Cardiac septum (tissue), 1 donor: ENCODE measurements at places on chromosomes 3 and 15.

GRCh38 chr3:116483135-116483534 is 37.8 kb upstream of the LSAMP start:
- DNase-seq: no peak

GRCh38 chr3:113630956-113631542 is 65.4 kb downstream of the USF3 start:
- DNase-seq: no peak

- no peak for DNase-seq
Observed at GRCh38 chr3:143280984-143281383, 161.4 kb downstream of the CHST2 start.

- DNase-seq: no peak
Observed at GRCh38 chr15:57216288-57216687, 160.0 kb upstream of the CGNL1 start.

DNA sequence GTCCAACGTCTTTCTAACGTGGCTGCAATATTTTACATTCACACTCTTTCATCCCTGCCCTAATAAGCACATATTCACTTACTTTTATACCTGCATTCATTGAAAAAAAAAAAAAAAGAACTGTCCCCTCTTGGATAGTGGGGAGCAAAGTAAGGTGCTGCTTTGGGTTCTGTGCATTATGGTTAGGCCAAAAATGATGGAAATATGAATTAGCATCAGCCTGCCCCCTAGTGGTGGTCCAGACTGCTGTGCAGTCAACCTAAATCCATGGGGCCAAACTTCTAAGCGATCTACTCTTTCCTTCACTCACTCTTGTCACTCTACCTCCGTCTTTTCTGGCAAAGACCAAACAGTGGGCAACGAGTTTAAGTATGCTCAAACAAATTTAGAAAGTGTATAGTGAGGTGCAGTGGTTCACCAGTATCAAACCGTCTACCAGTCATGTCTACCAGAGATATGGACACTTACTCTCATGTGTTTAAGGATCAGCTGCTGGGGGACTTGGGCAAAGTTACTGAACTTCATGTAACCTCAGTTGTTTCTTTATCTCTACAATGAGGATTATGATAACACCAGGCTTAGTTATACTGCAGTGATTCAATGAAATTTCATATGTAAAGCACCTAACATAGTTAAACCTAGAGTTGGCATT is 61.5 kb upstream of the GRM7 start:
- DNase-seq: no peak

DNA sequence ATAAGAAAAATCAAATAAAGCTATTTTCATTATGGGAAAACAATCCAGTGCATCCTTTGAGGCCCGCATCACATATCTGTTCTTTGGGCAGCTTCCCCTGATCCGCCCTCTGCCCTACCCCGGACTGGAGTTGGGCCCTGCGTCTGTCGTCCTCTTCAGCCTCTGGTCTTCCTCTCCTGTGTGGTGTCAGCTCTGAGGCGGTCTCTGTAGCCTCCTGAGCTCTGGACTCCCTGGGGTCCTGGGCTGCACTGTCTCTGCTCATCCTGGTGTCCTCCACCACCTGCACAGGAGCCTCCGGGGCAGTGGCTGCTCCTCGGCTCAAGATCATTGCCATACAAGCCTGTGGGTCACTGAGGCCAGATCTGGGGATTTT is 7.4 kb upstream of the SNX22 start:
- no peak for DNase-seq

DNA sequence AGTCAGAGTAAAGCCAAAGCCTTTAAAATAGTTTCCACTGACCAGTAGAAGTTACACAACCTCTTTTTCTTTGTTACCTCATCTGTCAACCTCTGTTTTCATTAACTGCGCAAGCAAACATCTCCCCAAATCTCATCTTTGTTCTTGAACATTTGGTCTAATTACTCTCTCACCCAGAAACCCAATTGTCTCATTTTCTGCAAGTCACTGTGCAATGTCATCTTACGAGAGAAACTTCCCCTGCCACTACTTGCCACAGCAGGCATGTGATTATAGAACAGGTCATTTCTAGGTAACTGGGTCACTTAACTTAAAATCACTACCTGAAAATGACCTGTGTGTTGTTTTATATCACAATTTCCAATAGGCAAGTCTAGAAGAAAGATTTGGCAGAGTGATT is 159.4 kb downstream of the SI start:
- DNase-seq: no peak

GRCh38 chr15:91965501-91966193 is 112.1 kb downstream of the SLCO3A1 start:
- no peak for DNase-seq

DNA sequence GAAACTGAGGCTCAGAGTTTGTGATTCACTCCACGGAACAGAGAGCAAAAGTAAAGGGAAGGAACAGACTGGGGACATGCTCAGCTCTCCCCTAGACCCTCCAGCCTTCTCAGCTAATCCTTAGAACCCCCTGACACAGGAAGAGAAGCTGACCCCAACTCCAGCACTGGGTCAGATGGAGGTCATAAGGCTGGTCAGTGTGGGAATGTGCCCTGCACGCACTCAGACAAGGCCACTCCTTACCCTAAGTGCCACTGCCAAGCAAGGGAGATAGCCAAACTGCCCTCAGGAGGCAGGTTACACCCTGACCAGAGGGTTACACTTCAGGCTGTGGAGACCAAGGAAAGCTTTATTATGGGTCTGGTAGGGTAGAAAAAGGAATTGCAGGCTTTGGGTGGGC is 1.2 kb downstream of the RPL29 start:
- no peak for DNase-seq

DNA sequence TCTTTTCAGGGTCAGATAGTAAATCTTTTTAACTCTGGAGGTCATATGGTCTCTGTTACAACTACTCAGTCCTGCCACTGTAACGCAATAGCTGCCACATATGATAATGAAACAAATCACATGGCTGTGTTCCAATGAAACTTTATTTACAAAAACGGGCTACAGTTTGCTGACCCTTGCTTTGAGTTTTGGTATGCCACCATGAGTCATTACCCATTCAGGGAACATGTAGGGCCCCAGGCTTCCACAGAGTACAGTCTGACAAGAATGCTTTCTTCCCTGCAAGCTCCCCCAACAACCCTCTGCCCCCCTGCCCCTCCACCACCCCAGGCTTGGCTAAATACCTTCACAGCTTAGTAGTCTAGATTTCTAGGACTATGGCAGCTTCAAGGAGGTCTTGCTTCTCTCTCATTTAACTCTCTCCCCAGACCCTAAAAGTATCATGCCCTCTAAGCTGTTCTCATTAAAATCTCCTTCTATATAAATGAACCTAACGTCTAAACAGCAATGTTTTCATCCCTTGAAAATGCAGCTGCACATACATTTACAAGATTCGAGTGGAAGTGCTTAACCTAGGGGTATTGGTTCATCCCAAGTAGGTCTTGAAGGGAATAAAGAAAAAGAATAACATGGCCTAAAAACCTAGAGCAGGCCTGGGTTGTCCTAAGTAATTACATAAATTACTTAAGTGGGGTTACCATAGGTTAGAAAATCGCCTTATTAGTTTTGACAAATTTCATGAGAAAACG is 117.8 kb upstream of the PRICKLE2 start:
- no peak for DNase-seq

- no peak for DNase-seq
Observed at GRCh38 chr15:69559440-69560190, 107.0 kb downstream of the RPLP1 start.

- no peak for DNase-seq
Observed at GRCh38 chr3:158528076-158528674, 42.8 kb upstream of the MLF1 start.

- DNase-seq: no peak
Observed at GRCh38 chr3:139173372-139174108, 128.8 kb upstream of the PRR23C start.

DNA sequence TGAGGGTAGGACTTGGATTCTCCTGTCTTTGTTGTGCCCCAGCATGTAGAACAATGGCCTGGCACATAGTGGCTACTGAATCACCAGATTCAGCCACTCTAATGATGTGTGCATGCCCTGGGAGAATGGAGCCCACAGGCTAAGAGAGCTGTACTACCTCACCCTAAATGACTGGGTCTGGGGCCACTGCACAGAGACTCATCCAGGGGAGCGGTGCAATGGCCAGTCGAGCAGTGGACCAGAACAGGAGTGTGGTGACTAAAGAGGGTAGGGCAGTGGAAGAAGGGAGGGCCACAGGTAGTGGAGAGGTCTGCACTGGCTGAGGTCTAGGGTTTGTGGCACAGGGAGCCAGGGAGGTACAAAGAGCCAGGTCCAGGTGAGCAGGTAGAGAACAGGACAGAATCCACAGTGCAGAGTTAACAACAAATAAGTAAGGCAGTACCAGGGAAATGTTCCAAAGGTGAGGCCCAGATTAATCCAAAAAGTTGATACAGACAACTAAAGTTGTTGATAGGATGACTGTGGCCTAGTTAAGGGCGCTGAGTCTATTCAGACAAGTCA is 142.7 kb upstream of the ATP11B start:
- DNase-seq: no peak

- no peak for DNase-seq
Observed at GRCh38 chr3:111923806-111924205, 55.0 kb upstream of the ABHD10 start.

DNA sequence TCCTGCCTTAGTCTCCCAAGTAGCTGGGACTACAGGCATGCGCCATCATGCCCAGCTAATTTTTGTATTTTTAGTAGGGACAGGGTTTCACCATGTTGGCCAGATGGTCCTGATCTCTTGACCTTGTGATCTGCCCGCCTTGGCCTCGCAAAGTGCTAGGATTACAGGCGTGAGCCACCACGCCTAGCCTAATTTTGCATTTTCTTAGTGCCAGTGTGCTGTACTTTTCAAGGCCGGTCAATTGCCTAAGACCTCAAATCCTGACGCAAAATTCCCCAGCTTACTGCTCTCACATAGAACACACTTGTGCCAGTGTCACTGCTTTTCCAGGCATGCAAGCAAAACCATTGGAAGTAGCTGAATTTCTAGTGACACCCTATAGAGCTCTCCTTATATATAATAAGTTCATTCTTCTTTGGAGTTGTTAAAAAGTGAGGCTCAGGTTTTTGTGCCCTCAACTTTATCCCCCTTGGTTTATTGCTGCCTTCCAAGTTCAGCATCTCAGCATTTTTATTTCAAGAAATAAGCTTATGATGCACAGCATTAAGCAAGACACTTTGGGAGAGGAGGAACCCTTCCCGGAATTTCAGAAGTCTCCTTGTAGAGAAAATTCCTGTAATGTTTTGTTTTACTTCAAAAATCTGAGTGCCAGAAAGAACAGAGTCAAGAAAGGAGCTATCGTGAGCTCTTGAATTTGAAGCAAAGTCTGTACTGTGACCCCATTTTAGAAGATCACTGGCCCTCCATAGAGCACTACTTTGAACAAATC is 93.2 kb downstream of the FILIP1L start:
- DNase-seq: no peak

DNA sequence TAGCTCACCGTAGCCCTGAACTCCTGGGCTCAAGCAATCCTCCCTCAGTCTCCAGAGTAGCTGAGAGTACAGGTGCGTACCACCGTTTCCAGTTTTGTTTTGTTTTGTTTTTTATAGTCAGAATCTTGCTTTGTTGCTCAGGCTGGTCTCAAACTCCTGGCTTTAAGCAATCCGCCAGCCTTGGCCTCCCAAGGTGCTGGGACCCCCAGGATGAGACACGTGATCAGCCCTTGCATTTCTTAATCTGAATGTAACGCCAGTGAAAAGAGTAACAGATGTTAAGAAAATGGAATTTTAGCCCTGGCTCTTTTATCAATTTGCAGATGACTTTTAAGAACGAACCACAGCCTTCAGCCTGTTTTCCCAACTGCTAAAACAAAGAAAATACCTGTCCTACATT is 451.3 kb downstream of the SHQ1 start:
- DNase-seq: no peak

DNA sequence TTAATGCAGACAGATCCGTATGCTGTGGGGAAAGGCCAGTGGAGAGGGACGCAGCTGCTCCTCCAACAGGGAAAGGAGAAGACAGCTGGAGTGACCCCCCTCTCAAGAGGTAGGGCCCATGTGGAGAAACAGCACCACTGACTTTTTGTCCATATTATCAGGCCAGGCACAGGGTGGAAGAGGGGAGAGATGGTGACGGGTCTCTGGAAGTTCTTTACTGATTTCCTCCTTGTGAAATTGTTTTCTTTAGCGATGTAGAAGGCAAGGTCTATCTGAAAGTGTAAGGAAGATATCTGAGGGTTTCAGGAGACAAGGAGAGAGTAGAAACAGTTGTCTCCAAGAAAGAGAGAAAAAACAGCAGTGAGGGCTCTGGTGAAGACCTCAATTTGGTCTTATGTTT is 338.8 kb downstream of the VPS13C start:
- no peak for DNase-seq

GRCh38 chr3:195032955-195033354 is 238.0 kb downstream of the XXYLT1 start:
- DNase-seq: peak; percentile 27

DNA sequence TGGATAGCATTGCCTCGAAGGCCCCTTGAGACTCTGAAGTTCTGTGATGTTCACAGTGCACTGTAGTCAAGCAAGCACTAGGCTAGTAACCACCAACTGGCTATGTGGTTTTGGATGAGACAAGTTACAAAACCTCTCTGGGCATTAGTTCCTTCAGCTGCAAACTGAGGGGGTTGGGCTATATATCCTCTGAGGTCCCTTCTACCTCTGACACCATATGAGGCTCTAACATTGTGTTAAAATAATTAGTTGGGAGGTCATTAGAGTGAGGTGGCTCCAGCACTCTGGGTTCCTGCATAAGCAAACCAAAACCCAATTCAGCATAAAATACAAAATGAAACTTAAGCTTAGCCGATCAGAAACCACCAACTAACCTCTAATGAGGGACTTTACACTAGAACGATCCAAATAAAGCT is 209.5 kb upstream of the LRRN1 start:
- no peak for DNase-seq
